ENCODE measurements at places on chromosomes 4 and X. TPM values are rescaled to one million over a fixed set of nuclear protein-coding genes. Genes with fewer than 3 reads are reported as not detected.

The IDUA gene
- polyA plus RNA-seq = 3.6 TPM

The NXF2 gene
- 1.0 TPM for polyA plus RNA-seq

The BCOR gene
- polyA plus RNA-seq = 41.6 TPM

The PPEF1 gene
- 0.27 TPM for polyA plus RNA-seq

The CFAP47 gene
- polyA plus RNA-seq = not detected

The TECRL gene
- polyA plus RNA-seq = not detected

The RBMX2 gene
- 25.9 TPM for polyA plus RNA-seq

The POU3F4 gene
- polyA plus RNA-seq = 0.44 TPM

The F8A2 gene
- not detected for polyA plus RNA-seq

The UFSP2 gene
- polyA plus RNA-seq = 12.7 TPM

The NALF2 gene
- 4.8 TPM for polyA plus RNA-seq

The RHOH gene
- polyA plus RNA-seq = not detected

The ITGB1BP2 gene
- polyA plus RNA-seq = not detected

Measured in brain (organoid and tissue), 16 donors.